Stimulated activated naive CD4-positive, alpha-beta T cell treated with Interleukin-2 at 50 U/mL for 16 hours (primary cell): ENCODE measurements at places on chromosomes 13 and 19.

DNA sequence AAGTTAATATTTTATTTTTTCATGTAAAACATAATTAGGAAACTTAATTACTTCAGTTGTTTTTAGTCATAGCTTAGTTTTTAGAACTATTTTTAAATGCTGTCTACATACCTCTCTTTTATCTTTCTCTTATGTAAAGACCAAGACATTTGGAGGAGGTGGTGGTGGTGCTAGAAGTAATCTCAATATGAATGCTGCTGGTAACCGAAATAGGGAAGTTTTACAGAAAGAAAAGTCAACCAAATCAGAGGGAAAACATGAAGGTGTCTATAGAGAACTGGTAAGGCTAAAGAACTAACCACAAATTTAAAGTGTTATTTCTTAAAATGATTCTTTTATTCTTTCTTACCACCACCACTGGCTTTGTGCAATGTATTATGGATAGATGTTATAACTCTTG is 97.3 kb downstream of the TDRD3 start:
- DNase-seq, result no peak

- no peak for DNase-seq
These were observed 305.9 kb downstream of the KLF5 start for GRCh38 chr13:73364736-73365135.

GRCh38 chr19:58261968-58262921 is 16.5 kb upstream of the ZNF8 start:
- DNase-seq, result no peak

GRCh38 chr13:94345374-94346195 is 133.9 kb downstream of the DCT start:
- DNase-seq, result no peak

DNA sequence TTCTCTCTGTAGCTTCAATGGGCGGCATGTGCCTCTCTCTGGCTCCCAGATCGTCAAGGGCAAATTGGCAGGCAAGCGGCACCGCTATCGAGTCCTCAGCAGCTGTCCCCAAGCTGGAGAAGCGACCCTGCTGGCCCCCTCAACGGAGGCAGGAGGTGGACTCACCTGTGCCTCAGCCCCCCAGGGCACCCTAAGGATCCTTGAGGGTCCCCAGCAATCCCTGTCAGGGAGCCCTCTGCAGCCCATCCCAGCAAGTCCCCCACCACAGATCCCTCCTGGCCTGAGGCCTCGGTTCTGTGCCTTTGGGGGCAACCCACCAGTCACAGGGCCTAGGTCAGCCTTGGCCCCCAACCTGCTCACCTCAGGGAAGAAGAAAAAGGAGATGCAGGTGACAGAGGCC is 1.7 kb downstream of the POLR1G start:
- DNase-seq, result no peak

- DNase-seq, result no peak
These were observed 476 bp downstream of the C2CD4C start for GRCh38 chr19:408441-408901.

- no peak for DNase-seq
These were observed 299.0 kb downstream of the KLF12 start for GRCh38 chr13:73835138-73835721.

- DNase-seq, result no peak
These were observed 169.8 kb downstream of the TSHZ3 start for GRCh38 chr19:31179471-31179852.

GRCh38 chr13:100520936-100521850 is 67.4 kb downstream of the GGACT start:
- DNase-seq, result no peak

DNA sequence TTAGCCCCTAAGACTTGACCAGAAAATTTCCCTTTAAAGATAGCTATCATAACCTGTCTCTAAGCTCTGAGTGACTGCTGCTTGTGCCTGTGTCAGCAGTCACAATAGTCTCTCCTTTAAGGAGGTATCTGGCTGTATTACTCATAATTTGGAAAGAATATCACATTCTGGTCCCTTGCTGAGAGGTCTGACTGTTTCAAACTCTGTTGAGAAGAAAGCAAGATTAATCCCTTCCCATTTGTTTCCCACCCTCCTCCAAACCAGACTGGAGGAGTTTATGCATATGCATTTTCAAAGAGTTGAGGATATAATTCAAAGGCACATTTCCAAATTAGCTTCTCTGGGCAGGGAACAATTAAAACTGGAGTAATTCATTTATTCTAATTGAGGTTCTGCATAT is 2.3 kb downstream of the HTR2A start:
- no peak for DNase-seq

DNA sequence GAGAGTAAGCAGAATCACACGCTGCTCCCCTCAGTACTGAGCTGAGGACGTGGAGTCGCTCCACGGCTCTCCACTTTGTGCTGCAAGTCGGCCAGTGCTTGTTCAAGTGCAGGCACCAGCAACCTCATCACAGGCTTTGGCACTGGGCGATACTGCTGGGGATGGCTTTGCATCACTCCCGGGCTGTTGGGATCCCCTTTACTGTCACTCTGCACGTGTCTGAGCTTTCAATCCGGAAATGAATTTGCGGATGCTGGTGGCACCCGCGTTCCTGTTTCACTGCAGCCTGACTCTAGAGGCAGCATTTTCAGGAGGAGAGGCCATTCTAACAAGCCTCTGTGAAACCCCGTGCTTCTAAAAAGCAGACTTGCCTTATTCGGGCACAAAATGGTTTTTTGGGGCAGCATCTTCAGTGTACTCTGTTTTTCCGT is 19.1 kb downstream of the SMARCA4 start:
- peak; percentile 1 for DNase-seq

DNA sequence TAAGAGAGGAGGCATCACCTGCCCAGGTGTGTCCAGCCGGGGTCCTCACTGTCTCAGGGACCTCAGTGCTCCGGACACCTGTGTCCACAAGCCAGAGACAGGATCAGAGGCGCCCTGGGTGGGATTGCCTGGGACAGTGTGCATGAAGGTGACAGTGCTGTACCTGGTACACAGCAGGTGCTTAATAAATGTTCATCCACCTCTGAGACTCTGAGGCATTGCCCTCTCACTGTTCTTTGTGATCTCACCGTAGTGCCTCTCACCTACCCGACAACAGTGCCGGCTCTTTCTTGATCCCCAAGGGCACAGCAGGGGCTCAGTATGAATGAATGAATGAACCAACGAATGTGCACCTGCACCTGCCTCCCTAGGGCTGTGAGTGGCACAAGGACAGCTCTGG is 9.2 kb downstream of the RDH13 start:
- DNase-seq, result no peak

- no peak for DNase-seq
These were observed 19.7 kb downstream of the ACOD1 start for GRCh38 chr13:76968041-76968440.

DNA sequence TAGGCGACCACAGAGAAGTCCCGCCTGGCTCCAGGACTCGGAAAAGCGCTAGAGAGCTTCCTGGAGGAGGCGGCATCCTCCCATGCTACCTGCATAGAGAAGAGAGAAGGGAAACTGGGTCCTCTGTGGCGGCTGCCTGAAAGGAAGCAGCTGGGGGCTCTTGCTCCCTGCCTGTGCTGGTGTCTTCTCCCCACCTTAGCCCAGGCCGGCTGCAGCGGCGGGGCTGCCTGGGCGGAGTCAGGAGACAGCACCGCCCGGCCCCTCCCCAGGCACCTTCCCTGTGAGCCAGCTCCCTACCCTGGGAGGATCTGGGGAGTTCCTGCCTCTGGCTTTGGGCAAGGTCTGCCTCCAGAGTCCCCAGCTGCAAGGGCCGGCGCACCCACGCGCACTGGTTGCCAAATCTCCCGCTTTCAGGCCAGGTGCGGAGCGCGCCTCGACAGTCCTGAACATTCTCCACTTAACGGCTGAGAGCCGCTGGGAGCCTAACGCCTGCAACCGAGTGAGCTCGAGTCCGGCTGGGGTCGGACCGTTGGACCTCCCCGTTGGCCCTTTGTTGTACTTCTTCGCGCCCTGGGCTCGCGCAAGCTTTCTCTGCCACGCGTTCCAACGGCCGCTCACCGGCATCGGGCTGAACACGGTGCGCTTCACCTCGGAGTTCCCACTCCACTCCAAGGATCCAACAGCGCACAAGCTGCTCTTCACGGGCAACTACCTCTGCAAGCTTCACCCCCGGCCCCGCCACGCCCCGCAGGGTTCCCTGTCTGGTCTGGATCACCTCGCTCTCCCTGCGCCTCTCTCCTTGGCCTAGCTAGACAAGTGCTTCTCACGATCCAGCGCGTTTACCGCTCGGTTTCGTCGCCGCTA is 21.8 kb upstream of the ZNF30 start:
- no peak for DNase-seq

GRCh38 chr13:67961331-67961730 is 731.2 kb upstream of the PCDH9 start:
- DNase-seq, result no peak
